ENCODE measurements at places on chromosomes 6 and 20.

GRCh38 chr6:792662-793061 lies 99.7 kb upstream of the EXOC2 start:
- no peak for DNase-seq

- no peak for DNase-seq
These were observed 174.9 kb upstream of the PRND start for GRCh38 chr20:4546786-4547185.

DNA sequence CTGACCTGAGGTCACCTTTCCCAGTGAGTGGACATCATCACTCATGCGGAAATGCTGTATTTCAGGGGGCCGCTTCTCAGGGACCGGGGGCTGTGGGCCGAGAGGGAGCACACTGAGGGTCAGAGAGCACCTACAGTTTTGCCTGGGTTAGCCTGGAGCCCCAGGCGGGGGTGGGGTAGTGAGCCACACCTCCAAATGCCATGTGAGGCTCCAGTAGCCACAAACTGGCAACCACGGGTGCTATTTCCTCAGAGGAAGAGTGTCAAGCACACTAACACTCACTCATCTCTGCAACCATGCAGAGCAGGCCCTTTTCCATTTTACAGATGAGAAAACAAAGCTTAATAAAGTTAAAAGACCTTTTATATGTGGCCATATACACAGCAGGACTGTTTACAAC lies 4.7 kb downstream of the EHMT2 start:
- no peak for DNase-seq

DNA sequence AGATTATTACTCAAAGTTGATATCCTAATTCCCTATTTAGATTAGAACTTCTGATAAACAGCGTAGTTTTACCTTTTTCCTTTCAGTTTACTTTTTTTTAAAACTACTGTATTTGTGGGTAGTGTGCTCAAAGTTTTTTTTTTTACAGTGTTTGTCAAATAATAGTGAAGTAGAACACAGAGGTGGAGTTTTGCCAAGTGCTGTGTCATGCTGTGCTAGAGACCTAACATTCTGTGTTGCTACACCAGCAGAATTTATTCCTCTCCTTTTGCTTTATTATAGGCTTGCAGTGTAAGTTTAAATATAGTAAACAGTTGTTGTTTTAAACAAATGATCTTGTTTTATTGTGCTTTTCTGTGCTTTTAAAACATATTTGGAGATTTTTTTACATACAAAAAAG lies 125.4 kb downstream of the HIVEP1 start:
- no peak for DNase-seq

- no peak for DNase-seq
These were observed 1.6 kb upstream of the TNFRSF6B start for GRCh38 chr20:63694584-63695423.

GRCh38 chr6:47246551-47246950 lies 63.2 kb downstream of the TNFRSF21 start:
- DNase-seq, result no peak

GRCh38 chr20:13274275-13274861 lies 53.3 kb downstream of the ISM1 start:
- no peak for DNase-seq
